Stimulated activated CD8-positive, alpha-beta memory T cell treated with anti-CD3 and anti-CD28 coated beads, Interleukin-7, amount 100 ng/mL, for 1 hour (primary cell): ENCODE measurements at places on chromosomes 2 and 18.

DNA sequence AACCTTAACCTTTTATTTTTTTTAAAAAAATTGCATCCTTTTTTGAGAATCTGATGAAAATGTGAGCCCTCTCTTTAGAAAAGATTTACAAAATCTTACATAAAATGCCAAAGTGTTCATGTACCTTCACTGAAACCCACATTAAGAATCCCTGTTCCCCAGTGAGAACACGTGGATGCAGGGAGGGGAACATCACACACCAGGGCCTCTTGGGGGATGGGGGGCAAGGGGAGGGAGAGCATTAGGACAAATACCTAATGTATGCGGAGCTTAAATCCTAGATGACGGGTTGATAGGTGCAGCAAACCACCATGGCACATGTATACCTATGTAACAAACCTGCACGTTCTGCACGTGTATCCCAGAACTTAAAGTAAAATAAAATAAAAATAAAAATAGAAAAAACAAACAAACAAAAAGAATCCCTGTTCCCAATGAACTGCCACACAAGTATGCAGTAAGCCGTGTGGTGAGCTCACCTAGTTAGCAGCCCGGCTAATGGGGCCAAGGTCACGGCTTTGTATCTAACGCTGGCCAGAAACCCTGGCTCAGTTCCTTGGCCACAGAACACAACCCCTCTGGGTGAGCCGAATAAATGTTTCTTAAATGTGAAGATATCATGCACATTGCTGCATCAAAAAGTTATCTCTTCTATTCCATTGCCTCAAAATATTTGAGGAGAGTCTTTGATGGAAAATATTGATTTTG is 41.4 kb downstream of the CHST9 start:
- no peak for DNase-seq

GRCh38 chr2:46368401-46368800 is 71.2 kb downstream of the EPAS1 start:
- no peak for DNase-seq

DNA sequence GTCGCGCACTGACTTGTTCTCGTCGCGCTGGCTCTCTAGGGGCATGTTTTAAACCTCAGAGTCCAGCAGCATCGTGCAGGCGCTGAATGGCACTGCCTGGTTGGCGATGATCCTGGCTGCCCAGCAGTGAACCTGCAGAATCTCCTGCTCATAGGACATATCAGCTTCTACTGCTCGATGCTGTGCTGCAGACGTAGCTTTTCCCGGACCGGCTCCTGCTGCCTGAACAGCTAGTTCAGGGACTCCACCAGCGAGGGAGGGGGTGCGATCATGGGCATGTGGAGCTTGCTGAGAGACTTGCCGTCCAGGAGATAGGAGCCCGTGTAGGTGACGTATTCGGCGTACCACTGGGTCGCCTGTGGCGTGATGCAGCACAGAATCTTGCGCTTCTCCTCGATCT is 890.0 kb upstream of the LRRTM1 start:
- no peak for DNase-seq

DNA sequence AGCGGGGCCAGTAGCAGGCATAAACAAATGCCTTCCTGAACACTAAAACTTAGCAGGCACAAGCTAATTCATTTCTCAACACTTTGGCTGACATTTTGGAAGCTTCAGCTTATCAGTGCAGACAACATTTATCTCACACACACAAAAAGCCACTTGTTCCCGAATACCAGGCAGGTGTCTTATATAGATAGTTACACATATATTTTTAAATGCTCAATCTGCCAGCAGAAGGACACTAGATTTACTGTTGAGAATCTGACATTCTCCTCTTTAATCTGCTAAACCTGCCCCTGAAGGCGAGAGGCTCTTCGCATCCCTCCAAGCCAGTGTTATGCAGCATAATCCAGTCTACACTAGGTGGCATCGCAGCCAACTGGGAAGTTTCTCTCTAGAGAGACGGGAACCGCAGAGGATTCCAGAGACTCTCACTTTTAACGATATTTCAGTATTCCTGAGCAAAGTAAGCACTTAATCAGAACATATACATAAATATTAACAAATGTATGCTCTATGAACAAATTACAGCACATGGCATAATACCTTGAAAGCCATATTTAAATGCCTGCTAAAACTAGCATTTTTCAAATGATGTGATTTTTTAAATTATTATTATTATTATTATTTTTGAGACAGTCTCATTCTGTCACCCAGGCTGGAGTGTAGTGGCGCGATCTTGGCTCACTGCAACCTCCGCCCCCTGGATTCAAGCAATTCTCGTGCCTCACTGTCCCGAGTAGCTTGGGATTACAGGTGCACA is 90.2 kb upstream of the SCG2 start:
- no peak for DNase-seq

GRCh38 chr2:85839461-85839860 is 49.3 kb downstream of the ST3GAL5 start:
- no peak for DNase-seq

GRCh38 chr2:137947032-137947727 is 17.1 kb upstream of the HNMT start:
- no peak for DNase-seq
